ENCODE measurements at places on chromosomes 7 and 10. TPM values are rescaled to one million over a fixed set of nuclear protein-coding genes. Genes with fewer than 3 reads are reported as not detected.

- H3K4me3 ChIP-seq, result no peak overlapping the region
- no peak for DNase-seq
- no peaks in the 10 kb centered on the region for H3K27me3 ChIP-seq
- H3K4me1 ChIP-seq, result no peaks in the 10 kb centered on the region
These were observed 48.5 kb upstream of the SLC29A3 start for GRCh38 chr10:71270301-71271220.

DNA sequence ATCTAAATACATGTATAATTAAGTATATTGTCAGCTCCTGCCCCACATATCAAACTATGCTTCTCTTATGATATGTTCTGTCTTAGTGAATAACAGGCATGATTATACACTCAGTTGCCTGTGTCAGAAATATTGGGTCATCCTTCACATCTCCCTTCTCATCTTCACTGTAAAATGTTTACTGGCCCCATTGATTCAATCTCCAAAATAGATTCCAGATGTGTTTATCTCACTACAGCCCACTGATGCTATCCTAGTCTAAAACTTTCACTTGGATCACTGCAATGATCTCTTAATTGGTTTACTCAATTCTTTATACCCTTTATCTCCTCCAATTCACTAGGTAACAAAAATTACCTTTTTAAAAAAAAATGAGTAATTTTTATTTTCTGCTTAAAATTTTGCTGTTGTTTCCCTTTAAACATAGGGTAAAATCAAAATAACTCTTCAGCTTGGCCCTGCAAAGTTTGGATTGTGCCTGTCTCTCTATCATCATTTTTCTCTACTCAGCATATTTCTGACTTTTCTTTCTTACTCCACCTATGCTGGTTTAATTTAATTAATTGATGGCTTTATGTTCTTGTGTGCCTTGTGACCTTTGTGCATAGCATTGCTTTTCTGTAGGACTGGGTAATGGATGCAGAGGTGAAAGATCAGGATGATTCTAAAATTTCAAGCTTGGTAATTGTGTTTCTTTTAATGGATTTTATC, 233.9 kb upstream of the FOXP2 start:
- H3K36me3 ChIP-seq, result no peaks in the 10 kb centered on the region
- no peak for DNase-seq
- H3K4me1 ChIP-seq, result no peaks in the 10 kb centered on the region
- H3K27me3 ChIP-seq, result no peaks in the 10 kb centered on the region
- H3K27ac ChIP-seq, result no peak overlapping the region
- no peak overlapping the region for H3K4me3 ChIP-seq

DNA sequence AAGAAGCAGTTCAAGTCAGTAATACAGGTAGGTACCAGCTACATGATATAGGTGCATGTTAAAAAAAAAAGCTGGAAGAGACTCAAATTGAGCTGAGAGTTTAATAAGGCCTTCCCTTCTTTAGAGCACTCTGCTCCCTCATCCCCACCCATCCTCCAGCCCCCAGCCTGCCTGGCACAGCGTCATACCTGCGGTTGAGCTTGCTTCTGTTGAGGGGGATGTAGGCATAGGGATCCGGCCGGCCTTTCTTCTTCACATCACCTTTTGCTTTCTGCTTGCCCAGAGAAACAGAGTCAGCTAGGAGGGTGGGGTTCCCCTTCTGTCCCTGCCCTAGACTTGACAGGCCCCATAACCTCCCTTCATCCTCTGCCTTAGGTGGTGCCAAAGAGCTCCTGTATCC, 23.8 kb upstream of the FRAT2 start:
- no peaks in the 10 kb centered on the region for H3K4me1 ChIP-seq
- no peak for DNase-seq
- H3K36me3 ChIP-seq, result peaks cover 4% of the 10 kb centered on the region

DNA sequence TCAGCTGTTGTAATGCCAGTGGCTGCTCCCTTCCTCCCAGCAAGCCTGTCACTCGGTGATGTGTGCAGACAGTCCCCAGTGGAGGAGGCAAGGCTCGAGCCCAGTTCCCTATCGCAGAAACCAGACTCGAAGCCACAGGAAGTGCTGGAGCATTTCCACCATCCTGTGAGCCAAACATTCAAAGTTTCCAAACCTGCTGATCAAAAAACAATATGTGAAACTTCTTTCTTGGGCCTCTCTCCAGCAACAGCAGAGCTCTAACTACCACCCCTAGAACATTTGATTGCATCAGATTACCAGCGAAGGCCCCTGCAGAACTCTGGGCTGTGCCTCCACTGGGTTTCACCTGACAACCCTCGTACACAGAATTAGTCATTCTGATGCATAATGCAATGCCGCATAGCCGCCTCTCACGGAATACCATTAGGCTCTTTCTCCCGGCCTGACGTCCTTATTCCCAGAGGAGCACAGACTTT, 94.0 kb downstream of the ELMO1 start:
- H3K27ac ChIP-seq, result peak overlapping the region; percentile 1
- peaks cover 80% of the 10 kb centered on the region for H3K4me1 ChIP-seq
- H3K4me3 ChIP-seq, result no peak overlapping the region
- DNase-seq, result no peak
- no peaks in the 10 kb centered on the region for H3K36me3 ChIP-seq
- no peaks in the 10 kb centered on the region for H3K27me3 ChIP-seq

DNA sequence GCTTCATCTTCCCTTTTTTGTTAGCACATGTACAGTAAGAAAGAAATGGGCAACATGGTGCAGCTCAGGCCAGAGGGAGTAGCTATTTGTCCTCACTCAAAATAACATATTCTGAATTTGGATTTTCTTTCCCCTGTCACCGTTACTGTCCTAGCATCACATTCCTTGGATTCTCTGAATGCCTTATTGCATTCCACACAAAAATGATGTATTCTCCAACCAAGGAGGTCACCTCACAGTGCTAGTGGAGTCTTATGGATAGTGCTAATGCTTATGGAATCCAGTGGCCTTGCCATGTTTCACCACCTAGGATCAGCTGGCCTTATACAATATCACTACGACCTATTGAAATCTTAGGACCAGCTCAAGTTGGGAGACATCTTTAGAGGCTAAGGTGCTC, 7.2 kb downstream of the PRSS58 start:
- H3K27me3 ChIP-seq, result no peaks in the 10 kb centered on the region
- no peaks in the 10 kb centered on the region for H3K4me1 ChIP-seq
- no peak overlapping the region for H3K4me3 ChIP-seq
- H3K27ac ChIP-seq, result no peak overlapping the region
- H3K36me3 ChIP-seq, result no peaks in the 10 kb centered on the region

DNA sequence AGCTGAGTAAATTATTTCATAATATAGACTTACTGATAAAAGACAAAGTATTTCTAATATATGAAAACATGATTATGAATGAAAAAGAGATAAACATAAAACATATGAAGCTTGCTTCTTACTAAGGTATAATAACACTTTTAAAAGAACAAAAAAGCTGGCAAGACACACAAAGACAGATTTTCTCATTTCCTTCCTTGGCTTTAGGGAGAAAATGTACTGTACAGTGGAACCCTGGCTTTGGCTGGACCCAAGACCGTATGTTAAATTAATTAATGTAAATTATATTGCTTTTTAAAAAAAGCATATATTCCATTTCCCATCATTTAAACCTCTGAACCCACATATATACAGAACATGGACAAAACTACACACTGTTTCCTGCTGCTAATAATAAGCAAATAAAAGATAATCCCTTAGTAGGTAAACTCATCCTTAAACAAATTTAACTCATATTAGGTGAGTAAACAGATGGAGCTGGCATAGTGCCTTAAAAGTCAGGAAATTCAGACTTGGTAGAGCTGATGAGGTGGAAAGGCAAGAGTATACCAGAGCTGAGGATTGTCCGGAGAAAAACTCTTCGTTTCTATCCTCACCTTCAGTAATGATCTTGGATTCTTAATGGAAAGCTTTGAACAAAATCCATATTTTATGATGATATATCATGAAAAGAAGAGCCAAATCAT, 1016.4 kb upstream of the KCND2 start:
- no peaks in the 10 kb centered on the region for H3K27me3 ChIP-seq
- no peak overlapping the region for H3K27ac ChIP-seq

GRCh38 chr10:18332484-18332883, 192.3 kb downstream of the CACNB2 start:
- no peak for DNase-seq
- no peaks in the 10 kb centered on the region for H3K27me3 ChIP-seq

DNA sequence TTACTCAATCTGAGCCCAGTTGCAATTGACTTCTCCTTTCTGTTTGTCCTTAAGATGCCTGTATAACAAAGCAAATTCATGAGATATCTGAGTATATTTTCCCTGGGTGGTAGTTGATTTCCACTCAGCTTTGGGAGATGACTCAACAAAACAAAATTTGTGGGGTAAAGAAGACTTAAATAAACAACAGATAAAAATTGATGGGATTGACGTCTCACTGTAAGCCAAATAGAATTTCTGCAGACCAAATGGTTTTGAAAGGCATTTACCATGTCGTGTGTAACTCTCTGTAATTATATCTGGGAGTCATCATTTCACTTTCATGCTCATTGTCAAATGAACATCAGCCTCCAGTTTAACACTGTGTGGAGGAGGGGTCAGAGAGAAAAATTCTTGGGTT, 255.4 kb upstream of the MYO3A start:
- no peaks in the 10 kb centered on the region for H3K36me3 ChIP-seq
- no peaks in the 10 kb centered on the region for H3K4me1 ChIP-seq
- DNase-seq, result no peak
- no peaks in the 10 kb centered on the region for H3K27me3 ChIP-seq

DNA sequence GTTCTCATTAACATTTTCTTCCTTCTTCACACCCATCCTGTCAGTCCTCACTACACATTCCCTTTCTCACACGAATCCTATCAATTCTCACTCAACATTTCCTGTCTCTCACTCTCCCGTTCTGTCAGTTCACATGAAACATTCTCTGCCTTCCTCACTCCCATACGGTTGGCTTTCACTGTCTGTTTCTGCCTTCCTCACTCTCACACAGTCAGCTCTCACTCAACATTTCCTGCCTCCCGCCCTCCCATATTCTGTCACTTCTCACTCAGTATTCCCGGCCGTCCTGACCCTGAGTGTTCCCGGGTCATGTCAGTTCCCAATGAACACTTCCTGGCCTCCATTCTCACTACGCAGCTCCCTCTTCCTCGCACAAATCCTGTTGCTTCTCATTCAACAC, 61.5 kb downstream of the DYNC2I1 start:
- no peaks in the 10 kb centered on the region for H3K4me1 ChIP-seq
- H3K27me3 ChIP-seq, result no peaks in the 10 kb centered on the region
- peaks cover 19% of the 10 kb centered on the region for H3K36me3 ChIP-seq
- no peak for DNase-seq
- no peak overlapping the region for H3K4me3 ChIP-seq

GRCh38 chr10:82910301-82910700, 1035.3 kb downstream of the NRG3 start:
- no peaks in the 10 kb centered on the region for H3K36me3 ChIP-seq
- H3K27me3 ChIP-seq, result no peaks in the 10 kb centered on the region
- no peaks in the 10 kb centered on the region for H3K4me1 ChIP-seq
- no peak overlapping the region for H3K27ac ChIP-seq
- DNase-seq, result no peak

- no peaks in the 10 kb centered on the region for H3K27me3 ChIP-seq
- DNase-seq, result no peak
These were observed 51.5 kb upstream of the RSBN1L start for GRCh38 chr7:77644774-77645173.

- H3K27me3 ChIP-seq, result no peaks in the 10 kb centered on the region
- no peak overlapping the region for H3K27ac ChIP-seq
- no peaks in the 10 kb centered on the region for H3K4me1 ChIP-seq
- H3K4me3 ChIP-seq, result no peak overlapping the region
- H3K36me3 ChIP-seq, result no peaks in the 10 kb centered on the region
These were observed 54.3 kb upstream of the KCND2 start for GRCh38 chr7:120218712-120219111.

DNA sequence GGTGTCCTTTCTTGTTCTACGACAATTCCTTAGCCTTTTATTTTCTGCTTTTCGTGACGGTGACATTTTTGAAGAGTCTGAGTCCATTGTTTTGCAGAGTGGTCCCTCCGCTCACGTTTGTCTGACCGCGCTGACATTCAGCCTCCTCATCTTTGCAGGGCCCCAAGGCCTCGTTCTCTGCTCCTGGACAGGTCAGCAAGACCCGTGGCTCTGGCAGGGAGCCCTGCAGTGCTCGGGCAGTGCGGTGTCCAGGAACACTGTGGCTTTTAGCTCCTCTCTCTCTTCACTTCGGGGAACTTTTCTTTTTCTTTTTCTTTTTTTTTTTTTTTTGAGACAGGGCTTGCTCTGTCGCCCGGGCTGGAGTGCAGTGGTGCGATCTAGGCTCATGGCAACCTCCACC, 142.5 kb downstream of the DNAJB6 start:
- peaks cover 17% of the 10 kb centered on the region for H3K4me1 ChIP-seq
- H3K36me3 ChIP-seq, result no peaks in the 10 kb centered on the region
- H3K4me3 ChIP-seq, result no peak overlapping the region
- H3K27me3 ChIP-seq, result no peaks in the 10 kb centered on the region
- H3K27ac ChIP-seq, result no peak overlapping the region
- no peak for DNase-seq

Gene INMT
- polyA plus RNA-seq, result 0.22 TPM

Gene TAS2R41
- not detected for polyA plus RNA-seq

Gene LRMDA
- polyA plus RNA-seq, result not detected

Gene LRRC4
- polyA plus RNA-seq, result not detected

Gene LRIT1
- polyA plus RNA-seq, result not detected

Gene ANK3
- 7.2 TPM for polyA plus RNA-seq

Gene RGS10
- 187 TPM for polyA plus RNA-seq

Gene FIGNL1
- 12.1 TPM for polyA plus RNA-seq
